ENCODE measurements at places on chromosomes 7 and 10.
A peak's percentile ranks its signal among the peaks of the same experiment; 100 is the strongest.

DNA sequence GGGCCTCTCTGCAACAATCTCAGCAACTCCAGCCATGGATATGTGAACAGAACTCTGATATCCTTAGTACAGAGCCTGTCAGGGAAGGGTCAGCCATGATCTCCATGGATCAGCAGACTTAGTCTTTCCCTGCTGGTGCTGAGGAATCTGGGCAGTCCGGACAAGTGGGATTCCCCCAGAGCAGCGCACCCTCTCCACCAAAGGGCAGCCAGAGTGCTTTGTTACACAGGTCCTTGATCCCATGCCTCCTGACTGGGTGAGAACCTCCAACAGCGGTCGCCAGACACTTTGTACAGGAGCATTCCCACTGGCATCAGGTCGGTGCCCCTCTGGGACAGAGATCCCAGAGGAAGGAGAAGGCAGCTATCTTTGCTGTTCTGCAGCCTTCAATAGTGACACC is 38.9 kb downstream of the TPK1 start:
- DNase-seq: no peak

DNA sequence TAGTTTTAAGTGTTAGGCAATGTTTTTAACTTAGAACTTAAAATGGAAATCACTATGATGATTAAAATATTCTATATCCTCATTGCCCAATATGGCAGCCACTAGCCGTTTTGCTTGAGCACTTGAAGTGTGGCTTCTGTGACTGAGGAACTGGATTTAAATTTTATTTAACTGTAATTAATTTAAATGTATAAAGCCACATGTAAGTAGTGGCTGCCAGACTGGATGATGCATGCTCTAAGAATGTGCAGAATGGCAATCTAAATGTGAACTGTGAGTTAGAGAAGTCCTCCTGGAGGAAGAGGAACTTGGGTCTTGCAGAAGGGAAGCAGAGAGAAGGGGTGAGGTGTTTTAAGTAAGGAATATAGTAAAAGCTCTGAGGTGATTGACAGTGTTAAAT is 451.4 kb downstream of the SUGCT start:
- DNase-seq: peak; percentile 86

- no peak for DNase-seq
Observed at GRCh38 chr10:53726921-53727320, 954.3 kb upstream of the MBL2 start.

- DNase-seq: peak; percentile 92
Observed at GRCh38 chr10:30176182-30176581, 116.8 kb upstream of the JCAD start.

DNA sequence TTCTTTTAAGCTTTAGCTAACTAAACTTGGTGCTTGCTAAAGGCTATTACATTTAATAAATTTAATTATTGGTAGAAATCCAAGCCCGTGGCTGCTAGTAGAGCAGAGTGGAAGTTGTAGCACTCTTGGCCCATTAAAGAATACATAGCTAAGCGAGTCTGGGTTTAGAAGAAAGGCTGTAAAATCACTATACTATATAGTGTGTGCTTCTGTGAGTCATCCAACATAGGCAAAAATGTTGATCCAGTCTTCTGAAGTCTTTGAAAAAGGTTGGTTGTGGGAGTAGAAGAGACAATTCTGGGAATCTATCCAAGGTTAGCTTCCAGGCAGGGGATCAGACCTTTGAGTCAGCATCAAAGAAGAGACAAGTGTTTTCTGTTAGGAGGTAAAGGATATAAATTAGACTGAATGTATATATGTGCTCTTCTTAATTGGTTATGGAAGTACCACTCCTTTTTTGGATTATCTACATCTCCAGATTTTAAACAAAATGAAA is 664.2 kb downstream of the NXPH1 start:
- peak; percentile 0 for DNase-seq

DNA sequence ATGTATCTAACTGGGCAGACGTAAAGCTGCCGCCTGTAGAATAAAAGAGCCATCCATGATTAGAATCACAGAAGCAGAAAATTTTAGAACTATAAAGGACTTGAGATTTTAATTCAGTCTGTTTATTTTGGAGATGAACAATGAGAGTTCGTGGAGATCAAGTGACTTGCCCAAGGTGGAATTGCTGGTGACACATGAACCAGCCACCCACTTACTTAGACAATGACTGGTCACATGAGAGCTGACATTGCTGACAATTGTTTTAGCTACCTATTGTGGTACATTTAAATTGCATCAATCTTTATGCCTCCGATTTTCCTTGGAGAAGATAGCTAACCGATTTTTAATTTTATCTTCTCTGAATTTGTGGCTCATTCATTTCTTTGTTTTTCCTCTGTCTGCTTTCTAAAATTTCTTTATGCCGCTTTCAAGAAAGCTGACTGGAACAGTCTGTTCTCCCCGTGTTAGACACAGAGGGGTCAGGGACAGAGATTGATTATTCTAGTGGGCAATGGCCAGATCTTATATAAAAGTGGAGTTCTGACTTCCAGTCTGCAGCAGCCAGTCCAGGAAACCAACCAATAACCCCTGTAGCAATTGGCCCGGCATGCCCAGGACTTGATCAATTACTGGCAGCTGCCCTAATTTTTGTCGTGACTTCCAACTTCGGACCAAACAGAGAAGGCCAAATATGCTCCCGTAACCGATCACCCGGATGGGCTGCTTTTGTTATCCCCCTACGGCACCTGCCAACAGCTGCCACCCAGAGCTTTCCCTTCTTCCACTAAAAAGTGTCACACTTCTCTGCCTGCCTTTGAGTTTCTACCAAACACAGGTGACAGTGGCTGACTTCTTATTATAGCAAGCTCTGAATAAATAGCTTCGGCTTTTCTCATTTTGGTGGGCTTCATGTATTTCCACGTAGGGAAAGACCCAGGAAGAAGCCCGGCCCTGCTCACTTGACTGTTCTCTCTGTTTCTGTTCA is 241.6 kb downstream of the CAMK1D start:
- DNase-seq: no peak

- DNase-seq: no peak
Observed at GRCh38 chr7:22861576-22861975, 38.9 kb upstream of the TOMM7 start.

GRCh38 chr10:95756041-95756761 is at the start of gene ENTPD1:
Gene ENTPD1 (plus strand): TSS chr10:95756163. CDS start chr10:95756240, 77 bp downstream.
- DNase-seq: no peak

DNA sequence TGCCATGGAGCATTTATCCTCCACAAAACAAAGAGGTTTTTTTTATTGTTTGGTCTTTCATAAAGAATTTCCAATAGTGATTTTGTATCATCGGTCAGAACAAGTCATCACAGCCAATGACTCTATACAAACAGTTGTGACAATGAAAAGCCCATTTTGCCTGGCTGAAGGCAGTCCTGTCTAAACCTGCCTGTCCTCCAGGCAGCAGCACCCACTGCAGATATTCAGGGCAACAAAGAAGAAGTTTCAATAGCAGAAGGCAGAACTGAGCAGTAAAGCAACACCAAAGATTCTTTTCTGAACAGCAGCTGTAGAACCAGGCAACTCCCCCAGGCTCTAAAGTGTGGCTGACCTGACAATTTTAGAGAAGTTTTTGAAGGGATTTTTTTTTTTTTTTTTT is 169.4 kb downstream of the FGFR2 start:
- DNase-seq: no peak

DNA sequence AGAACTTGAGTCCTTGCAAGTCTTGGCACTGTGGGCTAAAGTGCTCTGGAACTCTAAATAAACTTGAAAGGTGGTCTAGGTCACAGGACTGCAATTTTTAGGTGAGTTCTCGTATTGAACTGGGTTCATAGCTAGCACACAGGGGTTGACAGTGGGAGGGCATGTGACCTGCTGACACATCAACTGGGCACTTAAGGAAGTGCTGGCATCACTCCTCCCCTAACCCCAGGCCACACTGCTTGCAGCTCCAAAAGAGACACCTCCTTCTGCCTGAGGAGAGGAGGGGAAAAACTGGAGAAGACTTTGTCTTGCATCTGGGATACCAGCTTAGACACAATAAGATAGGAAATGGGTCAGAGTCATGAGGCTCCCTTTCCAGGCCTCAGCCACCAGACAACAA is 38.0 kb upstream of the AASS start:
- no peak for DNase-seq

- no peak for DNase-seq
Observed at GRCh38 chr7:156568258-156568657, 72.3 kb upstream of the RNF32 start.

- no peak for DNase-seq
Observed at GRCh38 chr7:123621707-123622106, 20.1 kb downstream of the ASB15 start.

- no peak for DNase-seq
Observed at GRCh38 chr10:79273604-79274003, 73.7 kb upstream of the PPIF start.

GRCh38 chr10:62036186-62037081 is 134.9 kb downstream of the ARID5B start:
- no peak for DNase-seq

DNA sequence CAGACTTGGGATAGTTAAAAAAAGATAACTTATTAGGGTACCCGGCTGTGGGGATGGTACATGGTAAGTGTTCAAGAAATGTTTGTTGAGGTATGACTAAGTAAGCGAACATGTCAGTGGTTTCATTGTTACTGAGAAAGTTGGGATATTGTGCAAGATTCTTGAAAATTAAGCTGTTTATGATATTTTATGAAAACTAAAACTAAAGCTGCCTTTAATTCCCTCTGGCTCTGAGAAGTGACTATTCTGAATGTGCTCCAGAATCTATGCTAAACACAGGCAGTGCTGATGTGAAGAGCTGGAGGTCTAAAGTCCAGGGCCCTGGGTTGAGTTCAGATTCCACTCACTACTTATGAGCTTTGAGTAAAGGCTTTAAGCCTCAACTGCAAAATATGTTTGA is 72.9 kb downstream of the AOAH start:
- DNase-seq: peak; percentile 66

GRCh38 chr7:106704000-106704840 is 43.3 kb upstream of the CCDC71L start:
- DNase-seq: no peak

DNA sequence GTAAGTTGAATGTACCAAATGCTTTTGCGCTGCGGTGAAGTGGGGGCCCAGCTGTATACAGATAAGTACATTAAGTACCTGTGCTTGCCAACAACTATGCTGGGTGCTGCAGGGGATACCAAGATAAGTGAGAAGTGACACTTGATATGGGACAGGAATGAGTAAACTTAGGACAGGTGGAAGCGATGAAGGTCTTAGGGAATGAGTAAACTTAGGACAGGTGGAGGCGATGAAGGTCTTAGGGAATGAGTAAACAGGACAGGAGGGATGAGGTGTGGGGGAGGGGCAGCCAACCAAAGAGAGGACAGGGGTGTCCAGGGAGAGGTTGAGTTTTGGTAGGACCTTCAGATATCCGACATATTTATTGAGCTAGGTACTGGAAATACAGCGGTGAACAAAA is 1.4 kb downstream of the MDH2 start:
- no peak for DNase-seq

- no peak for DNase-seq
Observed at GRCh38 chr7:25444991-25445390, 216.7 kb upstream of the NPVF start.

GRCh38 chr7:112298543-112299100 is 92.1 kb downstream of the ZNF277 start:
- DNase-seq: no peak

GRCh38 chr10:70966646-70967553 is 78.5 kb upstream of the PCBD1 start:
- DNase-seq: no peak

DNA sequence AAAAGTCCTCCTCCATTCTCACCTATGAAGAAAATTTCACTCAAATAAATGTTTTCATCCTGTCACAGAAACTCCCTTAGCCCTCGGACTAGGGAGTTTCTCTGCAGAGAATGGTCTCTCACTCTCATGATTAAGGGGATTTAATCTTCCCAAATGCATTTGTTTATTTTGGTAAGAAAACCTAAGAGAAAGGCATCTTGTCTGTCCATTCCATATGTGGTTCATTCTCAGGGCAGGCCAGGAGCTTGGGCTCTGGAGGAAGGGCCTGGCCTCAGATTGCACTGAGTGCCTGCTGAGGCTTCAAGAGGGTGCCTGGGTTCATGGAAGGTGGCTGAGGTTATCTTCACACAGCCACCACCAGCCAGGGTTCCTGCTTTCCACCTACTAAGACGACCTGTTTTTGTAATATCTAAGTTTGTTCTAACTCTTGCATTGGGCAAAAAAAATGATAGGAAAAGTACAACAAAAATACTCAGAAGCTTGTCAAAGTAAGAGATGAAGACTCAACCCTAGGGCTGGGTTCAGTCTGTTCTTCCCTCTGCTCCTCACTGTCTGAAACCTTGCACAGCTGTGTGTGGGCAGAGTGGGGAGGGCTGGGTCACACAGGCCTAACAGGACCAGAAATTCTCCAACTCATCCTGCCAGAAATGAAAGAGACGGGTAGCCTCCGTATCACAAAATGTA is 186.7 kb downstream of the CXCL12 start:
- DNase-seq: no peak

- DNase-seq: no peak
Observed at GRCh38 chr10:100325158-100325557, 4.9 kb downstream of the PKD2L1 start.

GRCh38 chr10:97676770-97677581 is 10.1 kb downstream of the AVPI1 start:
- DNase-seq: peak; percentile 51

DNA sequence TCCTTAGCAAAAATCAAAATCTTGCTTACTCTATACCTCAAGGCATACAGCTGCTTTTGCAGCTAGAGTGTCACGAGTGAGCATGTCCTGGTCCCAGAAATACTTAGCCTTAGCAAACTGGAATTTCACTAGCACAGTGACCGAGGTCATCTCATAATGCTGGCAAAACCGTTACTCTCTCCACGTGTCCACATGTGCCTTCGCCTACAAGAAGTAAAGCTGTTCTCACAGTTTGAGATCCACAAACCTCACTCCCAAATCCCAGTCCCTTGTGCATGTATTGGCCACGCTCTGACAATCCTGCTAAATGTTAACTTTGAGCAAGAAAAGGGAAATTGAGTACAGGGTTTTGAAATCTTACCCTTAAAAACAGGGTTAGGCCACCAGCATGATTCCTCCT is 111.0 kb upstream of the PLXDC2 start:
- no peak for DNase-seq

DNA sequence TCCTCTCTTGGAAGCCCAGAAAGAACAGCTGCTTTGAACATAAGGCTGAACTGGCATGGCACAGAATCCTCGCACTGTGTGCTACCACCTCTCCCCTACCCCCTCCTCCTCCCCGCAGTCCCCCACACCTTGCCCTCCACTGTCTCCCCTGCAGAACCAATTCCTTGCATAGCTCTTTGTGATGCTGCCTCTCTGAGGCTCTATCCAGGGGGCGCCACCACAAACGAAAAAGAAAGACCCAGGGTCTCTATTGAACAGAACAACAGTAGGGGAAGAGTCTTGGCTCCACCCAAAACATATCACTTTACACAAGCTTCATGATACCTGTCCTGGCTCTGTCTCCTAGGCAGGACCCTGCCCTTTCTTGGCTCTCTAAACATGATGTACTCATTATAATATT is 26.2 kb upstream of the EBLN1 start:
- DNase-seq: no peak

- DNase-seq: no peak
Observed at GRCh38 chr7:156002362-156003066, 190.3 kb upstream of the SHH start.
